HepG2 (cell line): ENCODE measurements at places on chromosomes 2 and 18.

DNA sequence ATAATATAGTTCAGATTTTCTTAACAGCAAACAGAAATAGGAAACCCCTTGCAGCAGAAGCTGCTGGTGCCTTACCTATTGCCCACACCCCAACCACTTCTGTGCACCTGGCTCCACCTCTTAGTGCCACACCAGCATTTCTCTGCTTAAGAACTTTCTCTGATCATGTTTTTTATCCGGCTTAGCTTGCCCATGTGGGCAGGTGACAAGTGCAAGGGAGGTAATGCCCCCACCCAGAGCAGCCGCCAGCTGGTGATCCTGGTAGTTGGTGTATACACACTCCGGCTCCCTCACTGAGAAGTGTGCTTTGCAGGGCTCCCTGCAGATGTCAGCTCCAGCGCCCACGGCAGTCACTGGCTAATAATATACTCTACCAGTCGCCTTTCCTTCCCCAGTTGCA is 126.3 kb downstream of the ALPK2 start:
- no peak for DNase-seq

GRCh38 chr2:239564587-239564986 is 163.8 kb upstream of the HDAC4 start:
- no peak for DNase-seq

GRCh38 chr2:239253264-239253663 is 147.6 kb downstream of the HDAC4 start:
- no peak for DNase-seq

DNA sequence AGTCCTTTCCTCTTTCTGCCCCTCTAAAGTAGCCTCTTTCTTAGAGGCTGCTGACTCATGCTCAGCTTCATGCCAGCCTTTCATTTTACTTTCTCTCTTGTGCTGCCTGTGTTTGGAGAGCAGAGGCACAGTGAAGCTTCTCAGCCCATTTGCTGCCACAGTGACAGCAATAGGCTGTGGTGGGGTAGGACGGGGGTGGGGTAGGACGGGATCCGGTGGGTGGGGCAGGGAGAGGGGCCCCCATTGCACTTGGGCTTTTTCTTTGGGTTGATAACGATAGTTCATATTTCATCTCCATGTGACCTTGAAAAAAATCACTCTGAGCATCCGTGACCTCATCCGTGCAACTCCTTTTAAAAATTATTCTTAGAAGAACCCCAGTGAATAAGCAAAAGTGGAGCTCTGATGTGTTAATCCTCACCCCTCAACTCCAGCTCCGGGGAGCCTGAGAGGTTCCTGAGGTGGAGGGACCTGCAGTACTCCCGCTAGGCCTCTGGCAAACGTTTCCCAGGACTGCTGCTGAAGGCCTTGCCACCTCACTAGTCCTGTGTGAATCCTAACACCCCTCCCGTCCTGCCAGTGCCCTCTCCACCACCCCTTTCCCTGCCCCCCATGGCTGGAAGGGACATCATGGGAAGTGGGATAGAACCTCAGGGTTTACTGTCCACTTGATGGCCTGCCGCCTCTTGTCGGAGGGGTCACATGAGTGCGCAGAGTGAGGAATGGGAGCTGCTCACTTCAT is 70.8 kb downstream of the INPP4A start:
- DNase-seq, result no peak

DNA sequence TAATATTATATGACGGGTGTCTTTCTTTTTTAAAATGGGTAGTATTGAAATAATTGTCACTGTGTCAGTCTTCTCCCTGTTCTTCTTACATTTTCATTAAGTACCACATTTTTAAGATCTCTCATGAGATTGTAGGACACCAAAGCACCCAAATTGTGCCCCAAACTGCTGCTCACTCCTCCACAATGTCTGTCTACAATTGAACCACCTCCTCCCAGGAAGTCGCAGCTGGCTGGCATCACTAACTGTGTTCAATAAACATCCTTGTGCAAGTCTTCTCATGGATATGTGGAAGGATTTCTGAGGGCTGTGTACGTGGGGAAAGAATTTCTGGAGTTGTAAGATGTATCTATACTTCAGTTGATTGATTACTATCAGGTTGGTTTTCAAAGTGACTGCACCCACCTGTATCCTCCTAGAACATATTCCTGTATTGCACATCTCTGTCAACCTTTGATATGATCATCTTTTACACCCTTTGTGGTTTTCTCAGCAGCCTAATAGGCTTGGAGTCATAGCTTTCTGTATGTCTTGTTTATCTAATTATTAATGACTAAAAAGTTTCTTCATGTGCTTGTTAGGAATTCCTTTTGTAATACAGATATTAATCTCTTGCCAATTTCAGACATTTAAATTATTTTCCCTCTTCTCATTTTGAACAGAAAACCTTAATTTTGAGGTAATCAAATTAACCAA is 774.9 kb downstream of the RNF144A start:
- DNase-seq, result no peak

DNA sequence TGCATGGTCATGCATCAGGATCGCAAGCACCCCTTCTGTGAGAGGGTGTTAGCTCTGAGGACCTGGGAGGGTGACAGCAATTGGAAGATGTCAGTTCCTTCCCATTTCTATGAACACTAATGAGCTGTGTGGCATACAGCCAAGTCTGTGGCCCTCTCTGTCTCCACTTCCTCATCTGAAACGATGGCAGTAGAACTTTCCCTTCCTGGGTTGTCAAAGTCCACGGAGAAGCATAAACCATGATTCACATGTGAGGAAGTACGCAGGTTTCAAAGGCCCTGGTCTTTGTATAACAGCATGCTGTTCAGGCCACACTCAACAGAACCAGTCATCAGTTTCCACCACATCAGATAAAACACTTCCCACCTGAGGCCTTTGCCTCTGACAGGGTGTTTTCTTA is 167.4 kb upstream of the RAB6C start:
- peak; percentile 20 for DNase-seq

DNA sequence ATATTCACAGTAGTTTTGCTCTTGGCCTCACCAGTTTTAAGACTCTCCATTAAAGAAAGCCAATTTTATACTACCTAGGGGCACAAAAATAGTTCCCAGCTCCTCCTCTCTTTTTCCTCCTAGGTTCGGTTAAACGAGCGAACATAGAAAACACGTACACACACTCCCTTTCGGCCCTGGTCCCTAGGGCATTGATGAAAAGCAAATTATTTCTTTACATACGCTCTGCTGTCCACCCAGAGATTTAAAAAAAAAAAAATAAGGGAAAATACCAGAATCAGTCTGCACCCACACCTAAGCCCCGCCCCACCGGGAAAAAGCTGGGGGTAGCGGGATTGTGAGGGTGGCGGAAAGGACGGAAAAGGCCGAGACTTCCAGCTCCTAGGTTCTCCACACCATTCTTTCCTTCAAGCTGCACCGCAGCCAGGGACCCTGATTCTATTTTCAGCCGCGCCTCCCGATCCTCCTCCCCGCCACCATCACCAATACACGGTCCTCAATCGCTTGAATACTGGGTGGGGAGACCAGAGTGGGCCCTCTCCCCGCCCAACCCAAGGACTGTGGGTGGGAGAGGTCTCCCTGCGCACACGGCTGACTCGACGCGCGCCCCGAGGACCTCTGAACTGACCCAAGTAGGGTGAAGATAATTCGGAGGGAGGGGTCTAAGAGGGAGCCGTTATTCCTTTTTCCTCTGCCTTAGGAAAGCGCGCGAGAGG is 769 bp downstream of the ATF2 start:
- DNase-seq, result peak; percentile 40

DNA sequence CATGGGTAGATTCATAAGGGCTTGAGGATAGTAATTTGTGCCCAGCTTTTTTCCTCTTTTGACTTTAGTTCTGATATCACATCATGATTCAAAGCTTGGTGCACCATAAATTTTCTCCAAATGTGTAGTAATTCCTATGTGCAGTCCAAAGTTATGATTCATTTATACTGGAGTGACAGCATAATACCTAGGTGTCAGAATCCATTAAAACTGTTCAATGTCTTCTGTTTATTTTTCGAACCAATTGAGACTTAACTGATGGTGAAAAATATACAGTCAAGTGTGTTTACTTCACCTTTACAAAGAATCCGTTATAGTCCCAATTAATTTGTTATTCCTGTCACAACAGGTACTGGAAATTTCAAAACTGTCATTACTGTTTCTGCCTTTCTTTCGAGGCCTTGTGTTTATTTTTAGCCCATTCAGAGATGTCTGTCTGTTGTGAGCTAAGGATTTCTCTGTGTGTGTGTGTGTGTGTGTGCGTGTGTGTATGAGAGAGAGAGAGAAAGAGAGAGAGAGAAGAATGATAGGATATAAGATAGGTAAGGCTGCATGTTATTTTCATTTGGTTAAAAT is 389.7 kb upstream of the ATP5MC3 start:
- no peak for DNase-seq

- no peak for DNase-seq
These were observed at the start of gene CHRNA1 for GRCh38 chr2:174764280-174765255. Gene CHRNA1, minus strand, starts transcription at chr2:174764472. Its CDS starts 78 bp downstream, at chr2:174764394.

- DNase-seq, result no peak
These were observed 562.7 kb upstream of the SLC39A10 start for GRCh38 chr2:195094330-195094729.
